Stimulated activated CD8-positive, alpha-beta memory T cell treated with anti-CD3 and anti-CD28 coated beads, Interleukin-7, amount 100 ng/mL, for 48 hours (primary cell): ENCODE measurements at places on chromosomes 6 and 20.

GRCh38 chr6:39891976-39892375 lies 42.3 kb downstream of the MOCS1 start:
- no peak for DNase-seq

DNA sequence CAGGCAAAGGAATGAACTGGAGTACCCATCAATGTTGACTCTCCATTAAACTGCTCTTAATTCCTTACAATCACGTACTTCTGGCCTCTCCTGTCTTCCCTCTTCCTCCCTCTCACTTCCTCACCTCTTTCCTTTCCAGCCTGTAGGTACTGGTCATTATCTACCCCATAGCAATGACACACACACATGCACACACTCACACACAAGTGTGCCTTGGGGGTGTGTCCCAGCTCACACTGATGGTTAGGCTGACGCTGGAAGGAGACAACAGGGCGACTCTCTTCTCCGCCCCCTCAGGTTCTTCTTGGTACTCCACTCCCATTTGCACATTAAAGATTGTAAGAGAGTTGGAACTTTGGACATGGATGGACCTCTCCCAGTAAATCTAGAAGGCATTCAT lies 14.0 kb upstream of the SERPINB9 start:
- DNase-seq = no peak

GRCh38 chr20:37194621-37195417 lies 15.5 kb upstream of the MROH8 start:
- no peak for DNase-seq

DNA sequence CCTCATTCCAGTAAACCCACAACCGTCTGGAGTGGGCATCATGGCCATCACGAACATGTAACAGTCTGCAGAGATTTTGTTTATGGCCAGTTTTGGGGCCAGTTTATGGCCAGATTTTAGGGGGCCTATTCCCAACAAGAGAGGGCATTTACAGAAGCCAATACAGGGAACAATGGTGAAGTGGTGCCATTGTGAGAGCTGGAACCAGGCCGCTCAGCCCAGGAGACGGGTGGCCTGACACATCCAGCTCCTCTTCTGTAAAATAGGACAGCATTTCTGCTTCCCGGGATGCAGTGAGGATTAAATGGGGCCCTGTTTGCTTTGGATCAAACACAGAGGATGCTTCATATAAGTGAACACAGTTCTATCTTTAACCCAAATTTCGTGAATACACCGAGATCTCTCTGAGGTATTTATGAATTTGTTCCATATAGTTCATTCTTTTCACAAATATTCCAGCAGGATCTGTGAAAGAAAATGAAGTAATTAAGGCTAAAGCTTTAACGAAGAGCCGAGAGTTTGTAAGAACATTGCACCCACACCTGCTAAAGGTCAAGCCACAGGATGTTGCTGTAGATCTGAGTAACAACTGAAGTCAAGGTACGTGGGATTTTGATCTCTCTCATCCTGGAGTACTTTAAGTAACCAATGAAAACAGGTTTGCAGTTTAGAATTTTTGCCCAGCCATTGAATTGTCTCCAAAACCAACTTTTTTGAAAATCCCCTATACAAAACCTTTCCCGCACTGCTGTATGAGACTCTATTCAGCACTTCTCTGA lies 14.5 kb upstream of the SIRPG start:
- DNase-seq = no peak

GRCh38 chr6:11810854-11811643 lies 32.4 kb upstream of the ADTRP start:
- no peak for DNase-seq

DNA sequence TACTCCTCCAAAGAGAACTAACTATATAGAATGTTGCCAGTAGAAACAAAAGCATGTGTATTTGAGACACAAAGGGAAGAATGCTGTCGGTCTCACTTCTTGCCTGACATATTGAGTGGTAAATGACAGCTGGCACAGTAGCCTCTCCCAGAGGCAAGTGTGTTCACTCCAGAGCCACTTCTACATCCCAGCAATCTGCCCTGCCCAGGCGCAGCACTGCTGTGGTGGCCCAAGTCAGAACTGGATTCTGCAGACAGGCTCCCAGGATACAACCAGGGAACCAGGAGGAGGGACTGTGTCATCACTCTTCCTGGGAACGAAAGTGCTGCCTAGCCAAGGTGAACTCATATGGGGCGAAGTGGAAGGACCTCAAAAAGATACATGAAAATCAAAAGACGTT lies 103.2 kb upstream of the ARMC2 start:
- no peak for DNase-seq

GRCh38 chr20:25233016-25233772 lies 14.7 kb upstream of the PYGB start:
- no peak for DNase-seq

DNA sequence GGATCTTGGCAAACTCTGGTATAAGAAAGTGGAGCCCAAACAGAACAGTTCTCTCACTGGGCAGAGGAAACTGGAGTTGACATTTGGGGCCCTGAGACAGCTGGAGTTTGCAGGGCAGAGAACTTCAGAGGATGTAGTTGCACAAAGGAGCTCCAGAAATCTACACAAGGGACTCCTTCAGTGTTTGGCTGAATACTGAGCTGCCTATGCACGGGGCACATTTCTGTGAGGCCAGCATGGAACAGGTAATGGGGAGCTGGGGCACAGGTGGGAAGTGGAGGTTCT lies 169.3 kb downstream of the ANKRD60 start:
- no peak for DNase-seq

DNA sequence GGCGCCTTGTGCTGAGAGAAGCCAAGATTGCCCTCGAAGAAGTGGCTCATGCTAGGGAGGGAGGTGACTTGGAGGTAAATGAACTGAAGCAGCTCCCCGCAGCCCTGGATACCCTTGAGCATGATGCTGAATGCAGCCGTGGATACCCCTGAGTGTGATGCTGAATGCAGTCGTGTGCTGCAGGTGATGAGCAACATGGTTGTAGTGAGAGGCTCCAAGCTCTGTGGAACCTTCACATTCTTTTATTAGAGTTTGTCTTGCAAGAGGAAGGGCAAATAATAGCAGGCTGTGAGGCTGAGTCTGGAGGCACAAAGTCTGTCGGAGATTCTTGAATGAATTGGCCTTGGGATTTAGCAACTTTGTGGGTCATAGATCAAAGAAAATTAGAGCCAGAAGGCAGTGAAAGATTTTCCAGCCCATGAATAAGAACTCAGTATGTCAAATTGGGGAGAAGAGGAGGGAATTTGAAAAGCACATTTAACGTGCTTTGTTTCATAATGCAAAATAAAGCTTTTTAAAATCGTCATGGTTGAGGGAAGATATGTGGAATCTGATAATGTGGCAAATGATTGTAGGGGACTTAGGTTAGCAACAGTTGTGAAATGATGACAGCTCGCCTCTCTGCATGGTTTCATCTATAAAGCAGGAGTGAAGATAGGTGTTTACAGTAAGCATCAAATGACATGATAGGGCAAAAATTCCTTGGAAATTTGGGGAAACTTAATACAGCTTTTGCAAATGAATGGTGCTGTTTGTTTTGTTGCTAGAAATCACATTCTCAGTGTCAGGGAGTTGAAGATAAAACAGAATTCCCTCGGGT lies 120.1 kb upstream of the TIAM2 start:
- no peak for DNase-seq

- no peak for DNase-seq
Measured at GRCh38 chr6:134537146-134537555, 219.2 kb upstream of the SGK1 start.
